ENCODE measurements at places on chromosomes 7 and 10. TPM values are rescaled to one million over a fixed set of nuclear protein-coding genes. Genes with fewer than 3 reads are reported as not detected.

Gene ACADSB
- 4.2 TPM for total RNA-seq

Gene LRMDA
- 7.9 TPM for total RNA-seq

Gene GNG11
- 265 TPM for total RNA-seq

Gene NEBL
- under 0.01 TPM for total RNA-seq

Gene OPN4
- not detected for total RNA-seq

Gene JCAD
- 0.49 TPM for total RNA-seq

Gene NPTX2
- total RNA-seq: 4.8 TPM

Gene UNCX
- total RNA-seq: not detected

Gene OPALIN
- not detected for total RNA-seq

Gene SLC39A12
- total RNA-seq: not detected

Gene CDH23
- not detected for total RNA-seq

Gene TET1
- total RNA-seq: 6.1 TPM

Gene BAIAP2L1
- 7.1 TPM for total RNA-seq

Gene SKIDA1
- 0.48 TPM for total RNA-seq

Gene LMOD2
- not detected for total RNA-seq

Gene PALD1
- total RNA-seq: 0.10 TPM

Gene ADARB2
- not detected for total RNA-seq

Gene MMP21
- not detected for total RNA-seq

Gene TAS2R3
- not detected for total RNA-seq

Gene ANKRD22
- not detected for total RNA-seq

Gene TCAF2
- 4.2 TPM for total RNA-seq

Gene MUC12
- 5.6 TPM for total RNA-seq

Gene MSMB
- total RNA-seq: not detected

Gene FKBP6
- not detected for total RNA-seq

Gene AGAP9
- total RNA-seq: 3.0 TPM

Gene CRTAC1
- total RNA-seq: not detected

Gene FAM25G
- not detected for total RNA-seq

Gene BTBD16
- total RNA-seq: not detected

Measured in RPMI7951 (cell line).